ENCODE measurements at places on chromosomes 3 and 15.

DNA sequence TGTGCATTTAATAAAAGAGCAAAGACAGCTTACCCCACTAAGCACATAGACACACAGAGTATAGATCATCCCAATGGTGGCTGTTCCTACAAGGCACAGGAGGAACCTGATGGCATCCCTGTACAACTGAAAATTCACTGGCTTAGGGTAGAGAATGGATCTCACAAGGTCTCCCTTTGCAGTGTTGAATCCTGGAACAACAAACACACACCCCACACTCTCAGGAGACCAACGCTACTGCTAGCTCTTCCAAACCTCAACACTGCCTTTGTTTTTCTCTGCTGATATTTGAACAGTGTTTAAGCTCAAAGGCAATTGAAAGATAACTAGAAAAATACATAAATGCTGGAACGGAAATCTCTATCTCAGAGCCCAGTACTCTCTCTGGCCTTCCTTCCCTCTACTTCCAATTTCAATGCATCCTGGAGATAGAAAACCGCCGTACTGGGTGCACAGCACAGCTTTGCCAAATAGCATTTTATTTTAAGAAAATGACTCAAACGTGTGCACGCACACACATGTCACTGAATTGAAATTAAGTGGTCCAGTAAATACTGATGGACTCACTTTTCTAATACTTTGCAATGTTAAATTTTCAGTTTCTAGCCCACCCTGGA lies 87.5 kb upstream of the ATP13A5 start:
- DNase-seq = no peak

- no peak for DNase-seq
These were observed 17.6 kb downstream of the BHLHE40 start for GRCh38 chr3:4996771-4997291.

GRCh38 chr3:61563313-61564271 lies 2.2 kb downstream of the PTPRG start:
- DNase-seq = no peak

GRCh38 chr3:149592758-149593240 lies 65.0 kb downstream of the WWTR1 start:
- no peak for DNase-seq

DNA sequence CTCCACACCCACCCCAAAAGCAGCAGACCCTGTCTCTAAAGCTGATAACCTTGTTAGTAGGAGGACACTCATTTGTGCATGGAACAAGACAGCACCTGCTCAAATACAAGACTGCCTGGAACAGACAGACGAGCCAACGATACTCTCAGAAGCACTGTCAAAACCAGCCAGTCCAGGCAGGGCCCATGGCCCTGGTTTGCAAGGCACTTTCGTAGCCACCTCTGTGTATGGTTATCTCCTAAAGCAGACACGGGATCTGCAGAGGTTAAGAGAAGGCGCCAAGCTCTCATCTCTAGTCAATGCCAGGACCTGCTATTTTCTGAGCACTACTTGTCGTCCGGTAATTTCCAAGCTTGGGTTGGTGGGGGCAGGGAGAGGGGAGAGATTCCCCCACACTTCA lies 10.5 kb downstream of the NTRK3 start:
- no peak for DNase-seq

GRCh38 chr15:70715840-70716485 lies 47.4 kb downstream of the UACA start:
- no peak for DNase-seq

- DNase-seq = no peak
These were observed 276.5 kb upstream of the ATP11B start for GRCh38 chr3:182516597-182517336.

- DNase-seq = no peak
These were observed 93.4 kb downstream of the MBNL1 start for GRCh38 chr3:152362086-152362485.

- DNase-seq = no peak
These were observed 372.1 kb downstream of the ROBO2 start for GRCh38 chr3:77412021-77412438.

DNA sequence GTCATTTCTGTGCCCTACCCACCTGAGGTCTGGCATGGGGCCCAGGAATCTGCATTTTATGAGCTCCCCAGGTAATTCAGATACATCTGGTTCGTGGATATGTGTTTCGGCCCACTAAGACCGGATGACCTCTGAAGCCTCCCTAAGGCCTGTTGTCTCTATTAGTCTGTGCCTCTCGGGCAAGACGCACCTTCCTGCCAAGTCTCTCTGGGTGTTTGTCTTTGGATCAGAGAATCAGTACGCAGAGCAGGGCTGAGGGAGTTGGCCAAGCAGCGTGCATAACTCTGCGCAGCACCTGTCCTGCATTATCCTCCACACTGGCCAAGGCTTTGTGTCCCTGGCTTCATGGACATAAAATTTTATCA lies 181.0 kb downstream of the THSD4 start:
- no peak for DNase-seq

GRCh38 chr3:140344082-140344454 lies 333.8 kb upstream of the TRIM42 start:
- DNase-seq = no peak

GRCh38 chr3:109888026-109888425 lies 550.7 kb upstream of the DPPA4 start:
- no peak for DNase-seq

DNA sequence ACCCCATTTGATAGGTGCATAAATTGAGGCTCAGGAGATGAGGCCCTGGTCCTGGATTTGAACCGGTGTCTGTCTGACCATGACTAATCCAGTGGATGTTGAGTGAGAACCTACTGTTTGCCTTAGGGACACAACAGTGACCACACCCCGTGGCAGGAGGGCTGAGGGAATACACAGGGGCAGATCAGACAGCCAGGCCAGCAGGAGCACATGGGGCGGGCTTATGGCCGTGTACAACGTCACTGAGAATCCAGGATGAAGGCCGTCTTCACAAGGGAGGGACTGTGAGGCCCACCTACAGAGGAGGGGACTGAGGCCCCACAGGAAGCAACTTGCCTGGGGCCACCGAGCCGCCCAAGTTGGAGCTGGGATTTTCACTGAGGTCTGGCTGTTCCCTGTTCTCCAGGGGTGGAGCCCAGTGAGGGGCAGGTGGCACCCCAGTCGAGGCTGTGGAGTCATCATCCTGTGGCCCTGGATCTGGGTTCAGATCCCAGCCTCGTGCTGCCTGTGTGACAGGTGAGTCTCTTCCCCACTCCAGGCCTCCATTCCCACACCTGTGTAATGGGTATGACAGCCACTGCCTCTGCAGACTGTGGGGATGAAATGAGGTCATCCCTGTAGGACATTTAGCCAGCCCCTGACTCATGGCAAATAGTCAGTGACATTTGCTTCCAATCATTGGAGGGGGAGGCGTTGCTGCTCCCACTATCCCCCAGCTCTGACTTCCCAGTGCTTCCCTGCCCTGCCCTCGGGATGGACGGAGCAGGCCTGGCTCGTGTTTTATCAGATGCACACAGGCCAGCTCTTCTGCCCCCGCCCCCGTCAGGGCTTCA lies 6.3 kb upstream of the PLXND1 start:
- no peak for DNase-seq

GRCh38 chr15:60054472-60054871 lies 50.4 kb downstream of the FOXB1 start:
- DNase-seq = no peak

DNA sequence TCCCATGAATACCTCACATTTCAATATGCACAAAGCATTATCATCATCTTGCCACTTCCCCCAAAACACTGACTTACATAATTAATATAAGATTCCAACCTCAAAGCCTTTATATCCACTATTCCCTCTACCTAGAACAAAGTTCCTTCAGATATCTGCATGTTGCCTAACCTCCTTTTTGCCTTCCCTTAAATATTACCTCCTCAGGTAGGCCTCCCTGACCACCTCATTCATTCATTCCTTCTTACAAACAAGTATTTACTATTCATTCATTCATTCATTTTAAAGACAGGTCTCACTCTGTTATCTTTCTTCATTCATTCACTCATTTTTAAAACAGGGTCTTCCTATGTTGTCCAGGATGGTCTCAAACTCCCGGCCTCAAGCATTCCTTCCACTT lies 18.6 kb downstream of the DYNC1LI1 start:
- no peak for DNase-seq

DNA sequence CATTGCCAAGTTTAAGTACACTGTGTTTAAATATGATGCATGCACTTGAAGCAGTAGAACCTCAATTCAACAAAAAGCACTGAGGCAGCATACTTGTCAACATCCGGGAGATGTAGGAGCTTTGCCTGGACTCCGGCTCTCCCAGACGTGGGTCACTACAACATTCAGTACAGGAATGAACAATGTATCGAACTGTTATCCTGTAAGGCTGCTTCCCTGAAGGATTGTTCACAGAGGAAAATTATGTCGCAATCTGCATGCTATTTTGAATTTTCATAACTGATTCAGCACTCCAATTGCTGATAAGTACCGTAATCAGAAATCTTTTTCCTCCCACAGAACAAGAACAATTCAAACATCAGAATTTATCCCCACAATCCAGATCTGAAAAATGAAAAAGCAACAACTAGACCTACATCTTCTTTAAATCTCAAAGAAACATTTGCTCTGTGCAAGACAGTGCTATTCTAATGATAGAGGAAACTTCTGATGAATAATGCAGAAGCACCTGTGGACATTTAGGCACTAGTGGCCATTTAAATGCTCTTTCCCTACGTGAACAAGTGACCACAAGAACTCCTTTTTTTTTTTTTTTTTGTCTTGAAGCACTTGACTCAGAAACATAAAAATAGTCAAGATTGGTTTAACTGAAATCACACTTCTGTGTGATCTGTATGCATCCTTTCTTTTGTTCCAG lies 113.4 kb downstream of the PLCH1 start:
- no peak for DNase-seq

DNA sequence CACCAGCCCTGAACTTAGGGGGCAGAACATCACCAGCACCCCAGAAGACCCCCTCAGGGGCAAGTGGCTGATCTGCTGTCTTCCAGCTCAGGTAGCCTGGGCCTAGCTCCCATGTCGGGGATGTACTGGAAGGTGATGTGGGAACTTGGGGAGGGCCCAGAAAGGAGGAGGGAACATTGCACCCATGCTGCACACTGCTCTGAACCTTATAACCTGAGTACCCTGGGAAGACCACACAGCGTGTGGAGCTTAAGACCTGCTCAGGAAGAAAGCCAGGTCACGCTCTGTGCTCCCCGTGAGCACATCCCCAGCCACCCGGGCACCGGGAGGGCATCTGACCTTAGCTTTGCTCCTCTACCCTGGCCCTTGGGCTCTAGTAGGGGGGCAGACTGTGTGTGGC lies 159.4 kb downstream of the ATP10A start:
- no peak for DNase-seq

GRCh38 chr3:131794766-131795388 lies 239.9 kb downstream of the CPNE4 start:
- no peak for DNase-seq

- no peak for DNase-seq
These were observed 389.5 kb downstream of the LRTM1 start for GRCh38 chr3:54538346-54538745.

DNA sequence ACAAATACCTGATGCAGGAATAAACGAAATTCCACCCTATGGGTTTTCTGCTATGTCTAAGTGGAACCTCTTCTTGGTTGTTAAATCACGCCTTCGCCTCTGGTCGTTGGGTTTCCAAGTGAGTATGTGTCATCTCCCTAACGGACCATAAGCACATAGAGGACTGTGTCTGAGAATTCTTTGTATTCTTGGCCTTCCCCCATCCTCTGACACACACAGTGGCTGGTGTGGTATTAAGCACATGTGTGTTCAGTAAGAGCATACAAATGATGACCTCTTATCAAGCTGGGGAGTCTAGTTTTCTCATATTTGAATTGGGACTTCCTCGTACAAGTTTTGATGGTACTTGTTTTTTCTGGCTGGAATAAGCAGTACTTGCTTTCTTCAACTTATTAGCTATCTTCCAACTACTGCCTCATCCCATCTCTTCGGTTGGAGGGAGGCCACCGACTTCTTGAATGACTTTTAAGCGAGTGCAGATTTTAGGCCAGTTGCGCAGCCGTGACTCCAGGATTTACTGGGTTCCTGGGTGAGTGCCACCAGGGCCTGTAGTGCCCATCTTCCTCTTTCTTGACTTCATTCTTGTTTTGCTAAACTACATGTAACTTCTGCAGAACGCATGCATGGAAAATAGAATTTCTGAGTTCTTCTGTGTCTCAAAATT lies 240.2 kb downstream of the ADAMTS17 start:
- DNase-seq = no peak

DNA sequence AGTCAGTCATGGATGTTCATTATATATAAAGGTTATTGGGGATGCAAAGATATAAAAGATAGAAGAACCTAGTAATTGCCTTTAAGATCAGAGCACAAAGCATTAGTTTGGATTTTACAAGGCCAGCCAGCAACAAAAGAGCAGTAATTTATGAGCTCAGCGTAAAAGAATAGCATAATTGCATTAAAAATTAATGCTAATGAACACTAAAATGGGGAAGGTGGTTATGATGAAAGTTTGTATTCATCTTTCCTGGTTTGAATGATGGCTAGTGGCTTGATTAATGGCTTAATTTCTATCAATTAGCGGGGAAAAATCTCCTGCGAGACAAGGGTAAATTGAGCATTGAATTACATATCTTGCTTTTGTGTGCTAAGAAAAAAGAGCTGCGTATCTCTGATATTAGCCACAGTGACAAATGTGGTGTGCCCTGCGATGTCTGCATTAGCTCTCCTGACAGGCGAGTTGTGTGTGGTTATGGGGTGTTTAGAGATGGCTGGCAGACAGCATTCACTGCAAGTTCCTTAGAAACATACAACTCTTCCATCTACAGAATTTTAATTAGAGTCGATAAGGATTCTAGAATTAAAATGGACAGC lies 42.8 kb upstream of the MLF1 start:
- no peak for DNase-seq

DNA sequence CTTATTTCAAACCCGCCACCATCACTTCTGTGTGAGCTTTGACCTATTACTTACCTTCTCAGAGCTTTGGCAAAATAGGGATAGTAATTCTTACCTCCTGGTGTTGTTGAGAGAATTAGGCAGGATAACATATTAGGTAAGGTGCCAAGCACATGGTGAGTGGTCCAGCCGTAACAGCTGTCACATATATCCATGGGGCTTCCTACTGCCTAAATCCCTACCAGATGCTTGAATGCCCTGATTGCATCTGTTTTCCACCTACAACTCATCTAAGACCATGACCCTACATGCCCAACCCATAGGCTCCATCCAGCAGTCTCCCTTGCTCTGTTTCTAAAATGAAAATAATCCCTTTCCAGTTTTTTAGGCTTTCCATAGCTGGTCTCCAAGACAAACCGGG lies 162.3 kb upstream of the NR2E3 start:
- no peak for DNase-seq

- DNase-seq = peak; percentile 73
These were observed 27.6 kb upstream of the CXCR6 start for GRCh38 chr3:45915518-45916231.

All from activated naive CD4-positive, alpha-beta T cell treated with anti-CD3 and anti-CD28 coated beads, Interleukin-2, amount 50 U/mL, for 16 hours (primary cell).